GM18507 (cell line): ENCODE measurements at places on chromosomes 12 and 14.
A peak's percentile ranks its signal among the peaks of the same experiment; 100 is the strongest.

- no peak for DNase-seq
These were observed 4.5 kb downstream of the GNPNAT1 start for GRCh38 chr14:52786887-52787286.

GRCh38 chr12:85639834-85640233, 196.4 kb downstream of the RASSF9 start:
- DNase-seq, result no peak

DNA sequence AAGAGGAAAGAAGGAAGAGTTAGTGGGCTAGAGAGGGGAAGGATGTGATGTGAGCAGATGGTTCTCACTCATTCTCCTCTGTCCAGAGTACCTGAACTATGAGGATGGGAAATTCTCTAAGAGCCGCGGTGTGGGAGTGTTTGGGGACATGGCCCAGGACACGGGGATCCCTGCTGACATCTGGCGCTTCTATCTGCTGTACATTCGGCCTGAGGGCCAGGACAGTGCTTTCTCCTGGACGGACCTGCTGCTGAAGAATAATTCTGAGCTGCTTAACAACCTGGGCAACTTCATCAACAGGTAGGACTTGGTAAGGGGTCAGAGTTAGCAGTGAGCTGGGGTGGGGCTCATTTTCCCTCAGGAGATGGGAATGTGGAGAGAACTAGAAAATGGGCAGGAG, 7.6 kb downstream of the DDIT3 start:
- DNase-seq, result no peak

DNA sequence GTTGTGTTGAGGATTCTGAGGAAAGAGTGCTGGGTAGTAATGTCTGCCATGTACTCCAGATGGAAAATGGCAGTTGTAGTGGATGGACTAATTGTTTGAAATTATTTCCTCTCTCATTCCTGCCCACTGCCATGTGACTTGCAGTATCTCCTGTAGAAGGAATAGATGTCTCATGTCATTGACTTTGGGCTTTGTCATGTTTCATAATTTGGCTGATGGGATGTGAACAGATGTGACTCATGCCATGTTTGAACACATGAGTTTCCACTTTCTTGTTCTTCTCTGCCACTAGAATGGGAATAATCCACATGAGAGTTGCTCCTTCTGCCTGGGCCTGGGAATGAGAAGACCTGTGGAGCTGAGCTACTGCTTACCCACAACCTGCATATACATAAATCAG, 2.4 kb upstream of the CALCOCO1 start:
- DNase-seq, result no peak

- no peak for DNase-seq
These were observed 189.7 kb downstream of the PCNX1 start for GRCh38 chr14:71096947-71097346.

- no peak for DNase-seq
These were observed 126.4 kb upstream of the PLEKHA5 start for GRCh38 chr12:19003141-19003540.

DNA sequence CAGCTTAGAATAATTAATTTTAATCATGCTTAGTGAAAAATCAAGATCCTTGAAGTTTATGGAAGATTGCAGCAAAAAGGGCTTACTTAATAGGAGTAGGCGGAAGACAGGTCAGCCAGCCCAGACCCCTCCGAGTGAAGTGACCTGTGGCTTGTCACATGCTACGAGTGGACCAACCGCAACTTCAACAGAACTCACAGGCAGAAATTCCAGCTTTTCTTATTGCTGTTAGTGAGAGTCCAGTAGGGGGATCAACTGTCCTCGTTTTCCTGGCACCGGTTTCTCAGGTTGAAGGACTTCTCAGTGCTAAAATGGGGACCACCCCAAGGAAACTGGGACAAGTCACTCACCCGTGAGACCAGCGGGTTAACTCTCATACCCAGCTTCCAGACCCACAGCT, 72.9 kb downstream of the ACACB start:
- no peak for DNase-seq

- DNase-seq, result no peak
These were observed 183.7 kb upstream of the STXBP6 start for GRCh38 chr14:25233613-25234012.

GRCh38 chr14:104870368-104871144, 5.5 kb downstream of the CEP170B start:
- DNase-seq, result no peak

DNA sequence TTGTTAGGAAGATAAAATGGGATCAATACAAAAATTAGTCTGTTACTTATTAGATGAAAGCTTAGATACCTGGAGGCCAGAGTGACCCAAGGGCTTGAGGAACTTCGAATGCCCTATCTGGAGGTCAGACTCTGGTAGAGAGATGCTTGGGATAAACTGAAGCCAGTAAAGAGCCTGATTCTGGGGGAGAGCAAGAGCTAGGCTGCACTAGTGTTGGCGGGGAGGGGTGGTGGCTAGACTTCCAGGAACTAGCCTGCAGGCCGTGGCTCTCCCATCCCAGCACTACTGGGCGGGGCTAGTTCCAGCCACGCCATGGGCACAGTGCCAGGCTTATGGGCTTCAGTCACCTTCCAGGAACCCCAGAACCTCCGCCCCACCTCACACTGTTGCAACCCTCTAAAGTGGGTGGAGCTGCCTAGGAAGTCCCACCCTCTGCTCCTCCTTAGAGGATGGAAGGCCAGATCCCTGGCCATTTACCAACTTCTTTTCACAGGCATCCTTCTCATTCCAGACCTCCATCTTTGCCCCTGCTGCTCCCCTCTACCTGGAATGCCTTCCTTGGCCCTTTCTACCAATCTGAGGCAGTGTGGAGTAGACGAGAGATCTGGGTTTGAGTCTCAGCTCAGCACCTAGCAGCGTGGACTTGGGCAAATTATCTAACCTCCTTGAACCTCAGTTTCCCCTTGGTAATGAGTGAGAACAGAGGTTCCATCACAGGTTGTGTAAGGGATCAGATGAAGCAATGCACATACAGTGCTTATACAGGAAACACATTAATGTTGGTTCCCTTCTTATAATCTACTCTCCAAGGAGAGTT, 6.3 kb upstream of the NFE2 start:
- no peak for DNase-seq

GRCh38 chr12:120737557-120738251, 12.1 kb downstream of the ACADS start:
- DNase-seq, result no peak

DNA sequence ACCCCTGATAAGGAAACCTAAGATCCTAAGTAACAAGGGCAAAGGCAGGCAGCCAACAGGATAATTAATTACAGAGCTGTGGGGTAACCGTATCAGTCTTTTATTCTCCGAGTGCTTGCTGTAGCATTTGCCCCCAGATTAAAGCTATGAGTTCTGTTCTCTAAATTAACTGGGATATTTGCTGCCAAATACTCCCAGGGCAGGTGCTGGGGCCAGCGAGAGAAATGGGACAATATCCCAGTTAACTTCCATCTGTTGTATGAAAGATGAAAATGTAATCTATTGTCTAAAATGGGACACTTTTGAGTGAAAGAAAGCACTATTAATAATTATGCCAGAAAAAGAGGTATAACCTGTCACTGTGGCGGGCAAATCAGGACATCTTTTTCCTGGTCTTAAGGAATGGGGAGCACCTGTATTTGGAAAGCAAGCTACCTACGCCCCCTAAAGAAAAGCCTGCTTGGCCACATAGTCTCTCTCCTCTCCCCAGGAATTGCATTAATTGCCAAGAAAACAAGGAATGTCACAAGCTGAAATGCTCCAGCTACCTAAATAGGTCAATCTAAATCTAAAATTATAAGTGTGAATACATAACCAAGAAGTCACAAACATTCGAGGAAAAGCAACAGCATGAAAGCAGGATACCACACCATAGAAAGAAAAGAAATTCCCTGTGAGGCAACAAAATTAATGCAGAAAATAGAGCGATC, 26.7 kb upstream of the CFAP54 start:
- DNase-seq, result no peak

- DNase-seq, result no peak
These were observed 36.3 kb upstream of the WDR89 start for GRCh38 chr14:63677891-63678379.

GRCh38 chr12:121120989-121121755, 11.5 kb upstream of the P2RX7 start:
- no peak for DNase-seq

DNA sequence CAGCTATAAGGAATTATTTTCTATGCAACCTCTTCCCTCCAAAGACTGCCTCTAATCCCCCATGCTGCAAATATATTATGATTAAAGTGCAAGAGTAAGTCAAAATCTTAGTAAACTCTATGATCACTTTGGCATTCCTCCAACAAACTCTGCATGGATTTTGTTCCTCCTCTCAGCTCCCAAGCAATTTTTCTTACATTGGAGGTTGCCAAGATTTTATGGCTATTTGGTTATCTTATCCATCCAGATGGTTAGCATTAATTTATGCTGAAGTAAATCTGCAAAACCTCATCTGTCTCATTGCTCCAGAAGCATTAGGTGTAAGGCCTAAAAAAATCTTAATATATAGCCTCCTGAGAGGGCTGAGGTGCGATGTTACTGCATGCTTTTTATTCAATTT, 228.1 kb downstream of the CHST11 start:
- no peak for DNase-seq

DNA sequence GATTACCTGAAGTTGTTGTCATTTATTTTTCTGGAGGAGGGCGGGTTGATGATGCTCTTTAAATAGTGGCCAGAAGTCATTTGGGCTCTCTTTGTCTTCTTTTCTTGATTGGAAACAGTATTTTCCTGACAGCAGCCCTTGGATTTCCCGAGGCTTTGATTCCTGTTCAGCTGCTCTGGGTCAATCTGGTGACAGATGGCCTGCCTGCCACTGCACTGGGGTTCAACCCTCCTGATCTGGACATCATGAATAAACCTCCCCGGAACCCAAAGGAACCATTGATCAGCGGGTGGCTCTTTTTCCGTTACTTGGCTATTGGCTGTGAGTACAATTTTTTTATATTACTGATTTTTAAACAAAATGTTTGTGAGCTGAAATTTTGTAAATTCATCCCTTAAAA, 60.4 kb downstream of the ANAPC7 start:
- DNase-seq, result no peak

DNA sequence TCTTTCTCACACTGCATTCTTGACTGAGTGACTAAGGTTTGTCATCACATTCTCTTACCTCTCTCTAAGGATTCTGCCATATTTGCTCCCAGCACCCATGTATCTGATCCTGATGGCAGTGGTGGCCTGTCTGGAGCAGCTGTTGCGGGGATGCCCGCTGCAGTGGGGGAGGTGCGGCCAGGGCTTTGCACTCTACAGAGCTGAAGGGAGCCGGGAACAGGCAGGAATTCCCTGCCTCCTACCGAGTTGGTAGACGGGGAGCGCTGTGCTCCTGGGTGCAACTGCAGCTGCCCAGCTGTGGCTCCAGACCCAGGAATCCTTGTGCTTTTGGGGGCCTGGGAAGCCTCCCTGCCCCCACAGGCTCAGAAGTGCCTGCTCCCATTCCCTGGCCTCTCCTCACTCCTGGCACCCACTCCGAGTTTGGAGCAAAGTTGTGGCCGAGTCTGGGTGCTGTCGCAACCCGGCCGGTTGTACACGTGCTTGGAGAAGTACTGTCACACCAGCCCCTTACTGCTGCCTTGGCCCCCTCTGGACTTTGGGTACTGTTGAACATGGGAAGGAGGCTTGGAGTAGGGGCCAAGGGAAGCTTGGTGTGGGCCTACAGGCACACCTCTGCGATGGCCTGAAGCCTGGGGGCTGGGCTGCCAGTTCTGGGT, 106.9 kb upstream of the OR4E1 start:
- no peak for DNase-seq

- no peak for DNase-seq
These were observed 132.4 kb downstream of the ZFP36L1 start for GRCh38 chr14:68660495-68660894.

GRCh38 chr12:58804749-58805148, 115.6 kb downstream of the LRIG3 start:
- DNase-seq, result no peak

GRCh38 chr12:21607701-21608100, 3.1 kb upstream of the GYS2 start:
- DNase-seq, result no peak

DNA sequence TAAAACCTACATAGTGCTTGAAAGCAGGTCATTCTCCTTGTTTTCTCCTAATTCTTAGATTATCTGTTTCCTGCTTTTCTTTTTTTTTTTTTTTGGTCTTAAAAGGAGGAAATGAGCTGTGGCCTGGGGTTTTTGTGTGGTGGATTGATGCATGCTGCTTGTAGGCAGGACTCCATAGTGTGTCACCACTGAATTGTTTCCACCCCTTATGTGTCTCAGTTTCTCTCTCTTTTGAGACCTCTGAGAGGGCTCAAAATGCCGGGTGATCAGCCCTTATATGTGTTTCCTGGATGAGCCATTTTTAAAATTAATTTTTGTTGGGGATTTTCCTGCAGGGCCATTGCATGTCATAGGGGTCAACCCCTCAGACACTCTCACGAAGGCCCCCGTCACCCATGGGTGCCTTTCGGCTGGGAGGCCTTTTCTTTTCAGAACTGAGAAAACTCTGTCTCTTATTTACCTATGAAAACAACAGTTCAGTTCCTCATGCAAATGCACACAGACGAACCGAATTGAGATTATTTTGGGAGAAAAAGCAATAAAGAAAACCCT, 32.0 kb upstream of the LRRK2 start:
- peak; percentile 32 for DNase-seq

DNA sequence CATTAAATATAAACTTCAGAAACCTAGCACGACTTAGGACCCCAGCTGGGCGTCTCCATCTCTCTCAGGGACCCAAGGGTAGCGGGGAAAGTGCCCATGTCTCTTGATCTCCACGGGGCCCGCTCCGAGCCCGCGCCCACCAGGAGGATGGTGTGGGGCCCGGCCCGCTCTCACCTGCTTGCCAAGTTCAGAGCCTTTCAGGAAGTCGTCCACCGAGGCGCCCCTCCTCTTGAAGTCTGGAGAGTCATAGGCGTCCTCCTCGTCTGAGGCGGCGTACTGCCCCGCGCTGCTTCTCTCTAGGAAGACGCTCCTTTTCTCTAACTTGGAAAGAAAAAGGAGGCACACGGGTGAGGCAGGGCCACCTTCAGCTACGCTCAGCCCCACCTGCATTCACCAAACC, 96.9 kb downstream of the PIWIL1 start:
- DNase-seq, result no peak

GRCh38 chr12:76006028-76006925, 25.3 kb downstream of the PHLDA1 start:
- DNase-seq, result no peak

- DNase-seq, result no peak
These were observed 44.9 kb downstream of the LIN7A start for GRCh38 chr12:80892597-80893445.

DNA sequence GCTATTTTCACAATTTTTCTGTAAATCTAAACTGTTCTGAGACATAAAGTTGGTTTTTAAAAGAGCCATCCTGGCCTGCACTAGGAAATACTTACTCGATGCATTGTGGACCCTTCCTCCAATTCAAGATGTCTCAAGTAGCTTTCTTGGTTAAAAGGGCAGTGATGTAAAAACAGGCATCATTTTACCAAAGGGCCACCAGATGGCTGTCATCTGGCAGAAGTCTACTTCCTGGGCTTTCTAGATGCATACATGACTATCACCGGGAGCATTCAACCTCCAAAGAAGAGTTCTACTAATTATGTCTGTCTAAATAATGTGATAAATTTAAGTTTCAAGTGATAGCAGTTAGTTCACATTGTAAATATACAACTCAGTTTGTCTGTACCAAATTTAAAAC, 96.8 kb upstream of the FRMD6 start:
- no peak for DNase-seq
